ENCODE measurements at places on chromosomes 11 and 22.

DNA sequence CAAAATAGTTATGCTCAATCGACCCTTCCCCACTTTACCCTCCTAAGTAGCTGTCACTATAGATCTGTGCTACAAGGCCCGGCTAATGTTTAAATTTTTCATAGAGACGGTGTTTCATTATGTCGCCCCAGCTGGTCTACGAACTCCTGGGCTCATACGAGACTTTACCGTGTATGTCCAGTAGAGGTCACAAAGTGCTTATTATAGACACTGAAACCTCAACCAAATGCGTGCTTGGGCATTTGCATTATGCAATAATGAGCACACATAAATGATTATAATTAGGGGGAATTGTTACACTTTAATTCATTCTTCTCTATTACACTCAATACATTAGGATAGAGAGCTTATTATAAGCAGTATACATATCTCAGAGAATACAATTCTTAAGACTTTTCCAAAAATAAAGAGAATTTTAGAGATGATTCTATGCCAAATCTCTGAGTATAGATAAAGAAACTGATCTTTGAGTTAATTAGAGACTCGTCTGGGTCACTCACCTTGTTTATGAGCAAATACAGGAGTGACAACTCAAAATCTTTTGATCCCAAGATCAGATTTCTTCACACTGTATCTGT lies 12.5 kb upstream of the MRPL16 start:
- no peak for DNase-seq

GRCh38 chr22:17785185-17786184 lies 11.2 kb upstream of the BID start:
- peak; percentile 65 for DNase-seq

- DNase-seq = no peak
Observed at GRCh38 chr11:109785714-109786113, 307.5 kb upstream of the ZC3H12C start.

DNA sequence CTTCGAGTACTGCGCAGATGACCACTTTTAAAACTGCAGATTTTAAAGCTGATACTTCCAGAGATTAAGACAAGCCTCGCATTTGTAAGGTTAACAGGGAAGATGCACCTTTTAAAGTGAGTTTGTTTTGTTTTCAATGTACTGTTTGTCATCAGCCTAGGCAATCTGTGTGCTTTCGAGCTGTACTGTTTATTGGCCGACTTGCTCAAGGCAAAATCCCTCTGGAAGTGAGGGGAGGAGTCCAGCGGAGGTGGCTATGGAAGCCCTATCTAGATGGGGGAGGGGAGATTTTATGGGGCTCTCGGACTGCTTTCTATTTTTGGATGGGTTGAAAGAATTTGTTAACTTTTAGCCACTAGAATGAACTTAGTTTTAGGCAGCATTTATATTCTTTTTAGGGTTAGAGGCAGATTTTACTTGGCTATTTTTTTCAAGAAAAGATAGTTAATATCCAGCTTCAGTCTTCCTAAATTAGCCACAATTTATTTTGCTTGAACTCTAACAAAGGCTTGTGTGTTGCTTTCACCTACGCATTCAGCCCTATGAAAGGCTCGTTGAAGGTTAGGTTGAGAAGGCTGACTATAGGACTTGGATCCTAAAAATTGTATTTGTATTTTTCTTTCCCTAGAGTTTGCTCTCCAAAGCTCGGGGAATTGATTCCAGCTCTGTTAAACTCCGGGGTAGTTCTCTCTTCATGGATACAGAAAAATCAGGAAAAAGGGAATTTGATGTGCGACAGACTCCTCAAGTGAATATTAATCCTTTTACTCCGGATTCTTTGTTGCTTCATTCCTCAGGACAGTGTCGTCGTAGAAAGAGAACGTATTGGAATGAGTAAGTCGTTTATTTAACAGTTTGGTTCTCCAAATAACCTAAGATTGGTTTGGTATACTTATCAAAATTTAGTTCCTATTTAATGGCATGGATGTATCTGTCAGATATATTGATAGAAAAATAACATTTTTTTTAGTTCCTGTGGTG lies 2.1 kb downstream of the WEE1 start:
- DNase-seq = no peak

- peak; percentile 18 for DNase-seq
Observed at GRCh38 chr22:28442711-28443525, 236.7 kb downstream of the TTC28 start.

GRCh38 chr22:27667121-27667843 lies 134.3 kb downstream of the MN1 start:
- no peak for DNase-seq

GRCh38 chr11:72552399-72552910 lies 118.1 kb upstream of the CLPB start:
- DNase-seq = no peak

GRCh38 chr11:12508151-12508751 lies 130.9 kb downstream of the PARVA start:
- DNase-seq = no peak

GRCh38 chr22:23603266-23603665 lies 23.2 kb upstream of the IGLL1 start:
- no peak for DNase-seq

DNA sequence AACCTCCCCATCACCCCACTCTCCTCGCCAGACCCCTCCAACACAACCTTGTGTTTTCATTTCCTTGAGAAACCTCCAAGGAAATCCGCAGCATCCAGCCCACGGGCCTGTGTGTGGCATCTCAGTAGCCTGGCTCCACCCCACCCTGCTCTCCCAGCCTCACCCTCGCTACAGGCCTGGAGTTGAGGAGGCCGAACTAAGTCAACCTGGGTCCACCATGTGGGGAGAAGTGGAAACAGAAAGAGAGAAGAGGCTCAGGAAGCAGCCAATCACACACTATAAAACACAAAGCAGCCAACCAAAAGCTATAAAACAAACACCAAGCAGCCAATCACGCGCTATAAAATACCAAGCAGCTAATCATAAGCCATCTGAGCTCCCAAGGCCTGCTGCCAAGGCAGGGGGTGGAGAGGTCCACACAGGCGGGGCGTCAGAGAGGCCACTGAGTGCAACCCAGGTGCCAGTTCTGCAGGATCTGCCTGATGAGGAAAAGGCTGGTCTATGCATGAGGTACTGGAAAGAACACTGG lies 72.0 kb downstream of the MICAL3 start:
- DNase-seq = no peak

- no peak for DNase-seq
Observed at GRCh38 chr11:65221026-65221425, 39.3 kb downstream of the CAPN1 start.

DNA sequence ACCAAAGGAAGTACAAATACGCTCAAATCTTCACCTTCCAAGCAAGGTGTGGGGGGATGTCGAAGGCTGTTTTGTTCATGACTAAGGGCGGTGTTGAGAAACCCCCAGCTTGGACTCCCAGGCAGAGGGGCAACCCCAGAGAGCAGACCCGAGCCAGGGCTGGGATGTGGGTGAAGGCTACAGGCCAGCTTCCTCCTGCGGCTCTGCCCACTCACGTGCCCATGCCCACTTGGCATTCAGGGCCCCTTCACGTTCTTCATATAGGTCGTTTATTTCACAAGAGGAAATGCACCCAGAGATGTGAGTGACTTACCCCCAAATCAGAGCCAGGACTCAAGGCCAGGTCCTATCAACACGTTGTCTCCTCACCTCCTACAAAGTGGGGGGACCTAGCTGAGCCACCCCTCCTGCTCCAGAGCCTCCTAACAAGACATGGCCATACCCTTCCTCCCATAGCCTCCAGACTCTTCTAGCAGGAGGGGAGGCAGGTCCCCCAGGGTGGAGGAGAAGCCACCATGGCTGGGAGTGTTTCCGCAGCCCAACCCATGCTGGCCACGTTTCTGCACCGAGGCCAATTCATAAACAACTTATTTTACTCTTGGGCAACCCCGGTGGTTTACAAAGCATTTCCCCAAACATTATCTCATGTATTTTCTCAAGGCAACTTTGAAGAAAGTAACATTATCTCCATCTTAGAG lies 22.0 kb downstream of the TMEM184B start:
- no peak for DNase-seq

GRCh38 chr22:48070760-48071159 lies 1308.3 kb downstream of the TBC1D22A start:
- no peak for DNase-seq

DNA sequence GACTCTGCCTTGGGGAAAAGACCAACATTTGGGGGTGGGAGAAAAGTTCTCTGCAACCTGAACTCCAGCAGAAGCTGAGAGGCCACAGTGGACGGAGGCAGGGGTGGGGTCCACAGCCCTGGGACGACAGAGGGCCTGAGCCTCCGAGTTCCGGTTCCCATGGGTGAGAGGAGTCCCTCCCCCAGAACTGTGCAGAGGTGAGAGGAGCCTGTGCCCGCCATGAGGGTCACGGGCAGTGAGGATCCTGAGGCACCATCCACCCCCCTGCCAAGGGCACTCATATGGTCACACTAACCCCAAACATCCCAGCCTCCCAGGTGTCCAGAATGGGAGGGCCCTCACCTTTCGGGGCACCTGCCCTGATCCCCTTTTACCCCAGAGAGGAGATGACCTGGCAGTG lies 30.5 kb downstream of the KIAA0930 start:
- no peak for DNase-seq

DNA sequence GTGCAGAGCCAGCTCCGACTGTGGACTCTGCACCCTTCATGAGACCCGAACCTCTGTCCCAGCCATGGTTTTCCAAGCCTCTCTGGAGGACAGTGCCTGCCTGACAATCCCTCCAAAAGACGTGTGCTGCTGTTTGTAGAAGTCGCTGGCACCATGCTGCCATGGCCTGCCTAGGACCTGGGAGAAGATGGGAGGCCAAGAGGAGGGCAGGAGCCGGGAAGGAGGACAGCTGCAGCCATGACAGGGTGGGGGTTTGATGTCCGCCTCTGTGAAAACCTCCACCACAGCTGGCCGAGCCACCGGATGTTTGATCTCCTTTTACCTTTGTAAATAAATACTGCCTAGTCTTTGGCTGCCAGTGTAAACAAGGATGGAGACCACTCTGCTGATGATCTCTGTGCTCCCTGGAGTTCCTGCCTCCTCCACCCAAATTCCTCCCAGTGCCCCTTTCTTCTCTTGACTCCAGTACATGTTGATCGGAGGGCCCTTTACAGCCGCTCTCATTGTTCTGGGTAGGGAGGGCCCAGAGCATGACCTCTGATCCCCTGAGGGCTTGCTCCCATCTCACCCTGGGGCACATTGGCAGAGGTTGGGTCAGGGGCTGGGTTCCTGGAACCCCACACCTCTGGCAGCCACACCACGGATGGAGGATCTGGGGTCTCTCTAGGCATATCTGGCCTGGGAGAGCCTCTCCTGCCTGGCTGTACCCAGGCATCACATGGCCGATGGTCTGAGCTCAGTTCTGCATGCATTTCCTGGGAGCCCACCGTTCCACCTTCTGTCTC lies 66.9 kb downstream of the BCR start:
- DNase-seq = no peak

- no peak for DNase-seq
Observed at GRCh38 chr22:31840585-31840984, 86.8 kb downstream of the DEPDC5 start.

DNA sequence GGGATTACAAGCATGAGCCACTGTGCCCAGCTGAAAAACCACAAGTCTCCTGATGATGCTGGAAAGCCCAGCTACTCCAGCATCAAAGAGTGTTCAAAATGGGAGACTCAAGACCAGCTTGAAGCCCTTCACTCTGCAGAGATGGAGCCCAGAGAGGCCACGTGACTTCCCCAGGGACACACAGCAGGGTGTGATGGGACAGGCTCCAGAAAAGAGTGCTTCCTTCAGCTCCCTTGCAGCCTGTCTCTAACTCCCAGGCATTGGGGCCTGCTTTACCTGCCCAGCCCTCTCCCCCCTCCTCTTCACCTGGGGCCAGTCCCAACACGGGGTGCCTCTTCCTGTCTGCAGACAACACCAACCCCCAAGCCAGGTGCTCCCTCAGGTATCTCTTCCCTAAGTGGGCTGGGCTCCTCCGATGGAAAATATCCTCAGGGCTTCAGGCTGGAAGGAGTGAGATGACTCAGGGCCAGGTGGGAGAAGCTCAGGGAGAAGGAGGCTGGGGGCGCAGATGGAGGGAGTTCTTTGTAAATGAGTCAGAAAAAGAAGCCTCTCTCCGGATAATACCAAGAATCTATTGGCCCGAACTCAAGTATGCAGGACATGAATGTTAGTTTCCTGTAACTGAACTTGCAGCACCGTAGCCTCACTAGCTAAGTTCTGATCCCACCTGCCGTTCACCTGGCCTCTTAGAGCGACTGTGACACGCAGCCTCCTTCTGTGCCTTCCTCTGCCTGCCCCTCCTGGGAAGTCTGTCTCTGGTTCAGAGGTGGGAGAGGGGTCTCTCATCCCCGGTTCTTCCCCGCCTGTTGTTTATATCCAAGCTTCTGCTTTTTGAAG lies 326.6 kb downstream of the MN1 start:
- no peak for DNase-seq

DNA sequence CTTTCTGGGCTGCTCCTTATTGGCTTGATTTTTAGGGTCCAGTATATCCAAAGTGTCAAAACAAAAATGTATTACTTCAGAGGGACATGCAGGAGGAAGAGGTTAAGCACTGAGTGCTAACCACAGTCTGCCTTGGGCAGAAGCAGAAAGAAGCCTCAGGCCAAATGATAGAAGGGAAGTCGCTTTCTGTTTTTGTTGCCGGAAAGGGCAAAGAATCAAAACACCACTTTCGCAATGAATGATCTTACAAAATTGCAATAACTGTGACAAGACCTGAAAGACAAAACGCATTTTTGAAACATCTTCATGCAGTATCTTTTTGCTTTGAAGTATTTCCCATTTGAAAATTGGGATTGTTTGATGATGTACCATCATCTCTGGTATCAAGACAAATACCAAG lies 70.1 kb upstream of the PICALM start:
- DNase-seq = no peak

- DNase-seq = no peak
Observed at GRCh38 chr22:29327089-29327764, 11.7 kb upstream of the RASL10A start.

- DNase-seq = no peak
Observed at GRCh38 chr11:62536301-62536957, 10.2 kb downstream of the AHNAK start.

GRCh38 chr11:43676933-43677332 lies 3.6 kb upstream of the HSD17B12 start:
- no peak for DNase-seq

DNA sequence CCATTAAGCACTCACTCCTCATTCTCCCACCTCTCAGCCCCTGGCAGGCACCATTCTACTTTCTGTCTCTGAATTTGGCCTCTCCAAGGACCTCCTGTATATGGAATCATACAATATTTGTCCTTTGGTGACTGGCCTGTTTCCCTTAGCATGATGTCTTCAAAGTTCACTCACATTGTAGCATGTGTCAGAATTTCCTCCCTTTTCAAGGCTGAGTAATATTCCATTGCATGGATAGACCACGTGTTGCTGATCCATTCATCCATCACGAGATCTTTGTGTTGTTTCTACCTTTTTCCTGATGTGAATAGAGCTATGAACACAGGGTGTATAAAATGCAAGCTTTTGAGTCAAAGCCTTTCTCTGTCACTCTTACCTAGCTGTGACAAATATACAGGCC lies 11.6 kb downstream of the FADS2 start:
- no peak for DNase-seq

- DNase-seq = no peak
Observed at GRCh38 chr11:70371241-70371640, 27.1 kb upstream of the CTTN start.
